Left forelimb (tissue), 1 donor: ENCODE measurements at places on chromosomes 6 and 20.

GRCh38 chr6:50837589-50838445 is 19.1 kb downstream of the TFAP2B start:
- DNase-seq, result no peak

- no peak for DNase-seq
Measured at GRCh38 chr6:129486327-129486726, 223.7 kb downstream of the ARHGAP18 start.

- DNase-seq, result no peak
Measured at GRCh38 chr20:11952639-11953038, 34.9 kb downstream of the BTBD3 start.

DNA sequence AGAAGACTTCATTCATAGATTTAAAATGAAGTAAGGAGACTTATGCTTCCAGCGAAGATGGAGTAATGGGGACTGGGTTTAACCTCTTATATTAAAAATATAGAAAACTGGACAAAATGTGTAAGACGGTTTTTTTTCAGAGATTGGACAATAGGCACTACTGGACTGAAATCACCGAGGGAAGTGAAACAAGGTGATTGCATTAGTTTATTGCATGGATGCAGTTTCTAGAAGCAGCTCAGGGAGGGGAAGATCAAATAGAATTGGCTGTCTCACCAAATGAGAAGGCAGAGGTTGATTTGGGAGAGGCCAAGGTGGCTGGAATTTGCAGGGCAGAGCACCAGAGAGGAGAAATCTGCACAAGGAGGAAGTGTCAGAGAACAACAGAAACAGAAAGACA is 162.6 kb downstream of the DNAH8 start:
- DNase-seq, result no peak

- no peak for DNase-seq
Measured at GRCh38 chr6:105151644-105152043, 28.2 kb downstream of the POPDC3 start.

GRCh38 chr20:58482416-58482815 is 32.8 kb downstream of the APCDD1L start:
- no peak for DNase-seq

- no peak for DNase-seq
Measured at GRCh38 chr6:43229803-43230620, 731 bp upstream of the DNPH1 start.

GRCh38 chr6:149032599-149033405 is 284.7 kb upstream of the TAB2 start:
- DNase-seq, result no peak

DNA sequence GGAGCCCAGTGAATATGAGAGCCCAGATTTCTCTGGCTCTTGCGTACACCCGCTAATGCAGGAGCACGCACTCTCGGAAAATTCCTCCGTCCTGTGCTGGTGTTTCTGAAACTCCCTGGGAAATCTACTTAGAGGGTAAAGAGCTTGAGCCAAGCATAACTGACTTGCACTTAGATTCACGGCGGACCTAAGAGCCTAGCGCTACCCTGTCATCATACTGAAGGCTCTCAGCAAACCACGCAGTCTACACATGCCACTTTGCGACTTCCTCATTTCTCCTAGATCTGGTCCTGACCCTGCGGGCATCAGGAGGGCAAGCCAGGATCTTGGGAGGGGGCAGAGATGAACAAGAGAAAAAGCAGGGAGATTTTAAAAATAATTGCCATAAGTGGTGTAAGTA is 324.7 kb downstream of the CD83 start:
- no peak for DNase-seq

DNA sequence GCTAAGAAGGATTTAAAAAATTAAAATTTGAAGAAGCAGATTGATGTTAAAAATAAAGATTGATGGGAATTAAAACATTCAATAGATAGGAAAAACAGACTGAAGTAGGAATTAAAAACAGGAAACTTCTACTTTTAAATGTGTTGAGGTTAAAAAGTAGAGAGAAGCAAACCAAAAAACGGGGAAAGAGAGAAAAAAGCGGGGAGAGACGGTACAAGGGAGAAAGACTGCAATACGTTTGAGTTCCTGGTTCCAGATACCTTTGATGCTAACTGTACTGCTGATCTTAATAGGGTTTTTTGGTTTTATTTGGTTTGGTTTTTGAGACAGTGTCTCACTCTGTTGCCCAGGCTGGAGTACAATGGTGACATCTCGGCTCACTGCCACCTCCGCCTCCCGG is 27.0 kb downstream of the LOC128125822 start:
- no peak for DNase-seq

GRCh38 chr20:24487648-24488047 is 18.2 kb downstream of the SYNDIG1 start:
- DNase-seq, result no peak

DNA sequence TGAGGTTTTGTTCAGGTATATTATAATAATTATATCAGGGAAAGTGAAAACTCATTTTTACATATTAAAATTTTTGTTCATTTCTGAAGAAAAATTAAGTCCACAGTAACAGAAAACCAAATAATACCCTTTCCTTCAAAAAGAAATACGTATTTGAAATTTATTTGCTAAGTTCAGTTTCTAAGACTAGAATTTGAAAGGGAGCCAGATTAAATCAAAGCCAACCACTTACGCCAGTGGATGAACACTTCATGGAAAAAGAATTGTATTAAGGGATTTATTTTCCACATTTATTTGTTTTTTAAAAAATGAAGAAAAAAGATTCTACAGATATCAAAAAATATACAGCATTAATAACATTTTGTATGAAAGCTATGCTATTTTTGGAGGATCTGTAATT is 654.4 kb downstream of the EYS start:
- no peak for DNase-seq

- DNase-seq, result no peak
Measured at GRCh38 chr20:8933381-8933807, 135.5 kb upstream of the PLCB4 start.

- no peak for DNase-seq
Measured at GRCh38 chr6:54083287-54083686, 28.0 kb upstream of the MLIP start.

DNA sequence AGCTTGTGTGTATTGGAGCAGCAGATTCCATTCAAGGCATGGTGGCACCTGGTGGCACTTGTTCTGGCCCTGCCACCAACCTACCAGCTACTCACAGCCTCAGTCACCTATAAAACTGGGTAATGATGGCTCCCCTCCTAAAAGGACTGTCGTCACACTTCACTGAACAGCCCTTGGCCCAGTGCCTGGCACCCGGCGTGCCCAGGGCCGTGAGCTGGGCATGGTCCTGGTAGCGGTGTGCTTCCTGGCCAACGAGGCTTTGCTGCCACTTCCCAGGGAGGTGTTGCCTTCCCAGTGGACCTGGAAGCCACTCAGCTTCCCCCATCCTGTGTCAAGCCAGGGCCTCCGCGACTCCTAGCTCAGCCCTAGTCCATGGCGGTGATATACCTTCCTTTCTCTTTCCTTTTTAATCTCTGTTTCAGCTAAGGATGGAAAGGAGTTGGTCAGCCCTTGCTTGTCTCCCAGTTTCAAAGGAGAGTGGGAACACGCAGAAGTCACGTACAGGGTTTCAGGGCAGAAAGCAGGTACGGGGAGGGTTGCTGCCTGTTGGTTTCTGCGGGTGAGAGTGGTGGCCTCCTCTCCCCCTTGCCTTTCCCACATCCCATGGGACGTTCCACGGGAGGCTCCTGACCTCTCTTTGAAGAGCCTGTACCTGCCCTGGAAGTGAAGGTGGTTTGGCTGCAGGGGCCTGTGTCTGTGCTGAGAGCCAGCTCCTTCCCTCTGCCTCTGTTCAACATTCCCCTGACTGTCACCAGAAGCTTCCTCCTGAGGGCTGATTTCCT is 25.5 kb downstream of the ENTPD6 start:
- no peak for DNase-seq

- no peak for DNase-seq
Measured at GRCh38 chr6:150145830-150146229, 3.0 kb downstream of the PPP1R14C start.

DNA sequence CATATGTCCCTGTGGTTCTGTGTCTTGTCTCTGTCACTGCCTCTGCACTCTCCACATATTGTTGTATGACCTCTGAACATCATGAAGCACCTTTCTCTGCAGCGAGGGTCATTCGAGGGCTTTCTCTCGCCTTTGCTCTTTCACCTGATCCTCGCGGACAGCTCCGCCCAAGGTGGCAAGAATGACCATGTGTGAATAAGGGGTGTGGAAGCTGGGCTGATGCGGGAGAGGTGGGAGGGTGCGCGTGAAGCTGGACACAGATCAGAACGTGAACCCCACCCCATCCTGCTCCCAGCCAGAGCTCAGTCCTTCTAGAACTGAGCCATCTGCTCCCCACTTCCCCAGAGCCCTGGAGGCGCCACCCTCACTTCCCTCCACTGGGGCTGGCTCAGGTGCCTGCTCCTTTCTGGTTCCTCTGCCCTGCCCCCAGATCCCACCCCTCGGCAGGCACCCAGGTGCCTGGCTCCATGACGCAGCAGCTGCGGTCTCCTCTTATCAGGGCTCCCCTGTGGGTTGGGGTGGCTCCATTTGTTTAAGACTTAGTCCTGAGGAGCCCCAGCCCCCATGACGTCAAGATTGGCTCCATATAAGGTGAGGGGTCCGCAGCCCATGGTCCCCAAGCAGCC is at the start of gene MUCL3:
Gene MUCL3 (plus strand): TSS at position 613 of the 626 bp plus-strand sequence. CDS start 27 bp downstream, outside the sequence.
- DNase-seq, result no peak

DNA sequence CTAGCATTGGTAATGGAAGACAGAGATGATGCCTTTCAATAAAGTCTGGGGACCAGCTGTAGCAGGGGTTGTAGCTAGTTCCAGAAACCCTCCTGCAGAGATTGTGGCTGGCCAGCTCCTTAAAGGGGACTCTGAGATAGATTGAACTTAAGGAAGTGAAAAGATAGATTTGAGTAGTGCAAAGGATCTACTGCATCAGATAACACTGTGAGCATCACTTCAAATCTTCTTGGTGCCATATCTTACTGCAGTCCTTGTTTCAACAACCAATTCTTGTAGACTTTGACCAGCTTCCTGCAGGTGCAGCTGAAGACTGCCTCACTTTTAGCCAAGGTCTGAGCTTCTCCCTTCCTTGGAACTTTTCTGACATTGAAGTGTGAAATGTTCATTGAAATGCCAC is 14.8 kb upstream of the CEP162 start:
- no peak for DNase-seq

GRCh38 chr6:128005009-128005408 is 104.2 kb upstream of the THEMIS start:
- no peak for DNase-seq

- no peak for DNase-seq
Measured at GRCh38 chr6:126804332-126805064, 314.0 kb upstream of the RSPO3 start.

GRCh38 chr6:37257320-37257633 is 295 bp upstream of the TBC1D22B start:
- DNase-seq, result no peak

DNA sequence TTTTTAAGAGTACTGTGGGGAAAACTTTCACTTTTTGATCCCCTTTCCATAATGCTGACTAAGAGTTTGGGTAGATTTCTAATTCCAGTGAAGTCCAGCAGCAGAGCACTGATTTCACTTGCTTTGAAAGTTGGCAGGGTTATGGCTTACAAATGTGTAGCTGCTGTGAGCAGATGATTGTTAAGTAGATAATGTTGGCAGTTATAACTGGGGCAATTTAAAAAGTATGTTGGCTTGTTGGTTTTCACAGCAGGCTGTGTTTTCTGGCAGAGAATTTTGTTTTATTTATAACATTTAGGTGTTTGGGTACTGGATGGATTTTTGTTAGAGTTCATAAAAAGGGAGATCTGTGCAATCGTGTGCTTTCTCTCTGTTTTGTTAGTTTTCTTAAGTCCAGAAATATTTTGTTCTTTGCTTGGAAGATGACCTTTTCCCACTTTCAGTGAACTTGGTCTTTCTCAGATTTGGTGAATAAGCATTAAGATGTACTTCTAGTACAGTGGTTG is 31.4 kb downstream of the AFDN start:
- DNase-seq, result no peak
